ENCODE measurements at places on chromosomes 13 and 19. TPM values are rescaled to one million over a fixed set of nuclear protein-coding genes. Genes with fewer than 3 reads are reported as not detected.

DNA sequence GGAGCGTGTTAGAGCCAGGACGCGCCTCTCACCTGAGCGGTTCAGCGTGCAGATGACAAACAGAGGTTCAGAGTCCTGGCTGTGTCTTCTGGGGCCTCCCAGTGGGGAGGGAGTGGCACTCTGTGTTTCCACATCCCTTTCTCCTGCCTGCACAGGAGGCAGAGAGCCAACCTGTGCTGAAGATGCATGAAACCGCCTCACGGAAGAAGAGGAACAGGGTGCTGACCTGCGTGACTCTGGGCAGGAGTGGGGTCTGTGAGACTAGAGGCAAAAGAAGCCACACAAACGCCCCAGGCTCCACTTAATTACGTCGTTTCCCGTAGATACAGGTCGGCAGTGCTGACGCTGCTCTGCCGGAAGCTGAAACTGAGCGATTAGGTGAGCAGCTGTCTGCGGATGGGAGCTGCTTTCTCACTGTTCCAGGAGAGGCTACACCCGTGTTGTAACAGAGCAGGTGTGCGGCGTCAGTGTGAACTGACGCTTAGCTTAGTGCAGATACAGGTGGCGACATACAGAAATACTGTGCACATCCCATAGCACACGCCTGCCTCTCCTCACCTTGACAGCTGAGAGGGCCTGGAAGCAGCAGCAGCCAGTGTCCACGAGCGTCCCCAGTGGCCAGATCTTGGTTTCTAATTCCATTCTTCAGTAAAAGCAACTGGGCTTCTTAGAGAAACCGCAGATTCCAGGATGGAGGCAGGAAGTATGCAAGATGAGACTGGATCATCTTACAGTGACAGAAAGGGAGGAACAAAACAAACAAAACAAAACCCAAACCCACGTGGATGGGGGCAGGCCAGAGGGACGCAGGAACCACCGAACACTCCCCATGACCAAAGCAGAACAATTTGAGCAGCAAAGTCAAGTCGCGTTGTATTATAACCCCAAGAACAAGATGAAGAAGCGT lies 37.7 kb upstream of the MCF2L start:
- H3K36me3 ChIP-seq, result no peaks in the 10 kb centered on the region
- no peak overlapping the region for H3K27ac ChIP-seq
- peaks cover 14% of the 10 kb centered on the region for H3K4me1 ChIP-seq
- peaks cover 81% of the 10 kb centered on the region for H3K27me3 ChIP-seq

The SHC2 gene
- total RNA-seq, result 11.2 TPM

The NAXD gene
- total RNA-seq, result 29.9 TPM

GRCh38 chr19:14056741-14057356 lies 5.0 kb downstream of the PALM3 start:
- no peak for DNase-seq
- H3K4me1 ChIP-seq, result peaks cover 5% of the 10 kb centered on the region
- H3K36me3 ChIP-seq, result no peaks in the 10 kb centered on the region
- H3K4me3 ChIP-seq, result peak overlapping the region; percentile 47
- no peaks in the 10 kb centered on the region for H3K27me3 ChIP-seq

The KLK4 gene
- not detected for total RNA-seq

GRCh38 chr13:37833411-37833810 lies 36.2 kb downstream of the TRPC4 start:
- H3K4me1 ChIP-seq, result no peaks in the 10 kb centered on the region
- H3K36me3 ChIP-seq, result no peaks in the 10 kb centered on the region
- no peaks in the 10 kb centered on the region for H3K27me3 ChIP-seq

- DNase-seq, result no peak
- no peak overlapping the region for H3K27ac ChIP-seq
- H3K4me3 ChIP-seq, result no peak overlapping the region
- H3K4me1 ChIP-seq, result no peaks in the 10 kb centered on the region
Observed at GRCh38 chr13:66840621-66841020, 389.5 kb downstream of the PCDH9 start.

The CGB2 gene
- total RNA-seq, result not detected

DNA sequence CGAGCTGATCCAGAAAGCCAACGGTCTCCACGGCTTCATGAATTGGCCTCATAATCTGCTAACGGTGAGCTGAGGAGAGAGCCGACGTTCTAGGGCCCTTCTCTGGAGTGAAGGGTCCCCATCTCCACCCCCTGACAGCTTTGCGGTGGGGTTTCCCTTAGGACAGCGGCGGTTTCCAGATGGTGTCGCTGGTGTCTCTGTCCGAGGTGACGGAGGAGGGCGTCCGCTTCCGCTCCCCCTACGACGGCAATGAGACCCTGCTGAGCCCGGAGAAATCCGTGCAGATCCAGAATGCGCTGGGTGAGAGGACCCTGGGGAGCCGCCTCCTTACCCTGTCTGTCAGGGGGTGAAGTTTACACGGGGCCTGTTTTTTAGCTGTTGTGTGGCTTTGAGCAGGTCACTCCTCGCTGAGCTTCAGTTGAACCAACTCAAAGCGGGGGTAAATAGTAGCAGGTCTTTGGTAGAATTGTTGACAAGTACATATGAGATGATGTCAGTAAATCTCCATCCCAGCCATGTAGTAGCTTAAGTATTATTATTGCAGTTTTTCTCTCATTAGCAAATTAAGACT lies 801 bp downstream of the QTRT1 start:
- H3K27ac ChIP-seq, result no peak overlapping the region
- H3K4me1 ChIP-seq, result peaks cover 23% of the 10 kb centered on the region
- peak overlapping the region; percentile 98 for H3K4me3 ChIP-seq
- peaks cover 11% of the 10 kb centered on the region for H3K36me3 ChIP-seq

The ZNF729 gene
- total RNA-seq, result not detected

- no peak for DNase-seq
- peak overlapping the region; percentile 86 for H3K4me3 ChIP-seq
- H3K27me3 ChIP-seq, result no peaks in the 10 kb centered on the region
- H3K4me1 ChIP-seq, result peaks cover 47% of the 10 kb centered on the region
Observed at GRCh38 chr13:19862481-19863313, 752 bp downstream of the ZMYM5 start.

DNA sequence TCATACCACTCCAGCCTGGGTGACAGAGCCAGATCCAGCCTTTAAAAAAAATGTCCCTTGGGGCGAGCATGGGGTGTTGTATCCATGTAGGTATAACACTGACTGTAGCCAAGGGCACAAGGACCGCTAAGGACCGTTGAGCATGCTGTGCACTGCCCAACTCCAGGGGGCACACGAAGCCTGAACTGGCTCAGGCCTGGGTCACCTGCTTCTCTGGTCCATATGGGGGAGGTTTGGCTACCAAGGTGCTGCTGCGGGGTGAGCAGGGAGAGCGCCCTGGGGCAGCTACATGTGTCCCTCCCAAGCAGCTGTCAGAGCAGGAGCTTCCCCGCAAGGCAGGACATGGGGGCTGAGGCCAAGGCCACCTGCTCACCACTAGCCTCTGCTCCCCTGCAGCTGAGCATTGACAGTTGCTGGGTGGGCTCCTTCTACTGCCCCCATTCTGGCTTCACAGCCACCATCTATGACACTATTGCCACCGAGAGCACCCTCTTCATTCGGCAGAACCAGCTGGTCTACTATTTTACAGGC lies 16.3 kb downstream of the CATSPERG start:
- no peak overlapping the region for H3K4me3 ChIP-seq
- H3K4me1 ChIP-seq, result no peaks in the 10 kb centered on the region
- no peak overlapping the region for H3K27ac ChIP-seq
- no peak for DNase-seq
- no peaks in the 10 kb centered on the region for H3K27me3 ChIP-seq

GRCh38 chr19:28148554-28148953 lies 1064.4 kb downstream of the UQCRFS1 start:
- no peak overlapping the region for H3K4me3 ChIP-seq
- no peak overlapping the region for H3K27ac ChIP-seq
- H3K36me3 ChIP-seq, result no peaks in the 10 kb centered on the region
- H3K4me1 ChIP-seq, result no peaks in the 10 kb centered on the region
- no peak for DNase-seq
- no peaks in the 10 kb centered on the region for H3K27me3 ChIP-seq

DNA sequence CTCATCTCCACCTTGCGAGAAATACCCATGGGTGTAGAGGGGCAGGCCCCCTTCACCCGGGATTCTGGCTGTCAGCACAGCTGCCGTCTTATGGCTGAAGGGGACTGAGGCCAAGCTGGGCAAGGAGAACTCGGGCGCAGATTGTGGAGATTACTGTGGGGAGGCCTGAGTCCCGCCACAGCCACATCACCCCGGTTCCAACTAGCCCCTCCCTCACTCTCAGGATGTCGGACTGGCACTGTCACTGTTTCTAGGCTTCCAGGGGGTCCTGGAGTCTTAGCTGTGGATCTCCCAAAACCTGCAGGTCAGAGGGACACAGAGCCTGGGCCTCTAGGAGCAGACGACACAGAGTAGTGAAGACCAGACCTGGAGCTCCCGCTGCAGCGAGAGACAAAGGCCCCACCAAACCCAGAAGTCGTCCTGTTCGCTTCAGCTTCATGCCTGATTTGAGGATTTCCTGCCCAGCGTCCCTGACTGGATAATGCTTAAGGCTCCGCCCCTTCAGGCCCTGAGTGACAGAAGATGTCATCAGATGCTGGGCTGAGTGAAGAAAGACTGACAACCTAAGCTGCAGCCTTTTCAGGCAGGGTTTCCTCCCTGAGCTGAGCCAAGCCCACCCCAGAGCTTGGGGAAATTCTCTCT lies 55.8 kb downstream of the ZNF93 start:
- no peaks in the 10 kb centered on the region for H3K4me1 ChIP-seq
- no peaks in the 10 kb centered on the region for H3K36me3 ChIP-seq
- DNase-seq, result peak; percentile 85
- no peaks in the 10 kb centered on the region for H3K27me3 ChIP-seq

The HIPK4 gene
- 0.33 TPM for total RNA-seq

The ZNF765 gene
- total RNA-seq, result 9.1 TPM

The ARHGEF1 gene
- 62.5 TPM for total RNA-seq

The MAN2B1 gene
- 66.0 TPM for total RNA-seq

GRCh38 chr13:93279982-93280381 lies 53.4 kb downstream of the GPC6 start:
- H3K4me1 ChIP-seq, result no peaks in the 10 kb centered on the region
- no peak overlapping the region for H3K27ac ChIP-seq
- DNase-seq, result no peak
- no peaks in the 10 kb centered on the region for H3K36me3 ChIP-seq
- no peaks in the 10 kb centered on the region for H3K27me3 ChIP-seq
- no peak overlapping the region for H3K4me3 ChIP-seq

The CYP4F2 gene
- total RNA-seq, result not detected

GRCh38 chr19:33410915-33411401 lies 37.4 kb downstream of the CEBPG start:
- H3K4me1 ChIP-seq, result peaks cover 12% of the 10 kb centered on the region
- no peaks in the 10 kb centered on the region for H3K27me3 ChIP-seq
- DNase-seq, result no peak
- H3K4me3 ChIP-seq, result no peak overlapping the region

DNA sequence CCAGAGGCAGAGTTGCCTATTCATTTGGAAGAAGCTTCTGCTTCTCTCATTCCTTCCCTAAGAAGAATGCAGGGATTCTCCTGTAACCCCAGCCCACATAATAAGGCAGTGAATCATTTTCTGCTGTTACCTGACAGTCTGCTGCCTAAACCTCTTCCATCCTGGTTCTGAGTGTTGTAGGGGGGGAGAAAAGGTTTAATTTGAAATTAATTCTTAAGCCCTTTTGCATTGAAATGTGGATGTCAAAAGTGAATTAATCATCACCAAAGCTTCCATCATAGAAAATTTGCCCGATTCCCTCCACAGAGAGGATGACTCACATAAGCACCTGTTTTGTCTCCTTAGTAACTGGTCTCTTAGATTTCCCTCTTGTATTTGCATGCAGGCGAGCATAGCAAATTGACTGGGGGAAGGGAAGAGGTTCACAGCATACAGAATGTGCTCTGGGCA lies 146.7 kb upstream of the FNDC3A start:
- H3K36me3 ChIP-seq, result no peaks in the 10 kb centered on the region
- H3K4me3 ChIP-seq, result no peak overlapping the region
- H3K27me3 ChIP-seq, result no peaks in the 10 kb centered on the region
- no peak overlapping the region for H3K27ac ChIP-seq
- no peak for DNase-seq

The CEACAM5 gene
- 0.83 TPM for total RNA-seq

- H3K27me3 ChIP-seq, result no peaks in the 10 kb centered on the region
- H3K4me3 ChIP-seq, result no peak overlapping the region
- H3K36me3 ChIP-seq, result peaks cover 69% of the 10 kb centered on the region
- H3K27ac ChIP-seq, result peak overlapping the region; percentile 41
Observed at GRCh38 chr19:55678121-55678671, 3.2 kb downstream of the EPN1 start.

- H3K36me3 ChIP-seq, result no peaks in the 10 kb centered on the region
- no peak overlapping the region for H3K4me3 ChIP-seq
- H3K27ac ChIP-seq, result no peak overlapping the region
- H3K4me1 ChIP-seq, result no peaks in the 10 kb centered on the region
Observed at GRCh38 chr19:34642241-34642640, 34.7 kb downstream of the SCGB2B2 start.

- no peaks in the 10 kb centered on the region for H3K4me1 ChIP-seq
- DNase-seq, result no peak
Observed at GRCh38 chr19:56991912-56992311, 127.9 kb upstream of the USP29 start.

The ZNF440 gene
- total RNA-seq, result 5.5 TPM

The MEDAG gene
- total RNA-seq, result 126 TPM

The DYRK1B gene
- total RNA-seq, result 15.8 TPM

The FPR1 gene
- 3.7 TPM for total RNA-seq

- no peak for DNase-seq
- H3K27ac ChIP-seq, result no peak overlapping the region
- no peak overlapping the region for H3K4me3 ChIP-seq
- H3K27me3 ChIP-seq, result no peaks in the 10 kb centered on the region
- no peaks in the 10 kb centered on the region for H3K36me3 ChIP-seq
Observed at GRCh38 chr13:50309318-50309717, 294.1 kb downstream of the KCNRG start.

DNA sequence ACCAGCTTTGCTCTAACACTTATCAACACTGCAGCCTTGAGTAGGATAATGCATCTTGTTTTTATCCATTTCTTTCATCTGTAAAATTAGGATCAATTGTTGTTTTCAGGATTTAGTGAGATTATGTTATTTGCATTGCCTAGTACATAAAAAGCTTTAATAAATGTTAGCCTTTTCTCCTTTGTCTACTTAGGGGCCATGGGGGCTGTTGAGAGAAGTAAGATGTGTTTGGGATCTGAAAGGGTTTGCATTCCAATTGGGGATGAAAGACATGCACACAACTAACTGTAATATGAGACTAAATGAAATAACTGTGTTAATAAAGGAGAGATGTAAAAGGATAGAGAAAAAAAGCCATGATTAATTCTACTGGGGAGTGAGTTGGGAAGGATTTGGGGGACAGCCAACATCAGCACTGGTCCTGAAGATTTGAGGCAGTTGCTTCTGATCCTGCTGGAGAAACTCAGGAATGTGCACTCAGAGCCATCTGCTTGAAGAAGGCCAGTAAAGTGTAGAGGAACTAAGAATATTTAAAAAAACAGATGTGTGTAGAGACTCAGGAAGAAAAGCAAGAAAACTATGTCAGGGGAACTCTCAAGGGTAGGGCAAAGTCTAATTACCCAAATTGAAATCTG lies 236.3 kb downstream of the OLFM4 start:
- H3K4me1 ChIP-seq, result no peaks in the 10 kb centered on the region
- H3K27ac ChIP-seq, result no peak overlapping the region
- H3K36me3 ChIP-seq, result no peaks in the 10 kb centered on the region
- no peaks in the 10 kb centered on the region for H3K27me3 ChIP-seq
- no peak overlapping the region for H3K4me3 ChIP-seq

- no peak overlapping the region for H3K27ac ChIP-seq
- peak; percentile 78 for DNase-seq
- H3K36me3 ChIP-seq, result no peaks in the 10 kb centered on the region
- H3K27me3 ChIP-seq, result no peaks in the 10 kb centered on the region
Observed at GRCh38 chr13:51045451-51045850, 65.6 kb downstream of the C13orf42 start.
